WERI-Rb-1 (cell line): ENCODE measurements at places on chromosomes 2 and 18.

DNA sequence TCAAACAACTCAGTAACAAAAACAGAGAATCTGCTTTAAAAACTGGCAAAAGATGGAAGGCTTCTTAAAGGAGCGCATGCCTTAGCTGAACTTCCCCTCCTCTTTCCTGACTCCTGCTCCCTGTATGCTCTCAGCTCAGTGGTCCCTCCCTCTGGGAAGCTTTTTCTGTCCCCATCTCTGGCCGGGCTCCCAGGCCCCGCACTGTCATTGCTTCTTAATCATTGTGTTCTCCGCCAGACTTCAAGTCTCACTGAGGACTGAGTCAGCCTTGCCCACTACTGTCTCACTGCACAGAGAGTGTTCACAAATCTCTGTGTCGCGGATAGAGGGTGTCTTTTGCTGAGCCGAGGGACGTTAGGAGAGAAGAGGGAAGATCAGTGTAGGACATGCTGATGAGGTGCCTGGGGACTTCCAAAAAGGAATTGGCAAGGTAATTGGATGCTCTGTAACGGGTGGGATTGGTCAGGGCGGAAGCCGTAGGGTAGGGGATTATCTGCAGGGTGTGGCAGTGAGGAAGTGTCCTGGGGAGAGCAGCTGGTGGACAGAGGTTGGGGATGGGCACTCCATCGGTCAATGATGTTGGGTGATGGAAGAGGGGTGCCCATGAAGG is 16.2 kb downstream of the TOGARAM2 start:
- no peak for DNase-seq

DNA sequence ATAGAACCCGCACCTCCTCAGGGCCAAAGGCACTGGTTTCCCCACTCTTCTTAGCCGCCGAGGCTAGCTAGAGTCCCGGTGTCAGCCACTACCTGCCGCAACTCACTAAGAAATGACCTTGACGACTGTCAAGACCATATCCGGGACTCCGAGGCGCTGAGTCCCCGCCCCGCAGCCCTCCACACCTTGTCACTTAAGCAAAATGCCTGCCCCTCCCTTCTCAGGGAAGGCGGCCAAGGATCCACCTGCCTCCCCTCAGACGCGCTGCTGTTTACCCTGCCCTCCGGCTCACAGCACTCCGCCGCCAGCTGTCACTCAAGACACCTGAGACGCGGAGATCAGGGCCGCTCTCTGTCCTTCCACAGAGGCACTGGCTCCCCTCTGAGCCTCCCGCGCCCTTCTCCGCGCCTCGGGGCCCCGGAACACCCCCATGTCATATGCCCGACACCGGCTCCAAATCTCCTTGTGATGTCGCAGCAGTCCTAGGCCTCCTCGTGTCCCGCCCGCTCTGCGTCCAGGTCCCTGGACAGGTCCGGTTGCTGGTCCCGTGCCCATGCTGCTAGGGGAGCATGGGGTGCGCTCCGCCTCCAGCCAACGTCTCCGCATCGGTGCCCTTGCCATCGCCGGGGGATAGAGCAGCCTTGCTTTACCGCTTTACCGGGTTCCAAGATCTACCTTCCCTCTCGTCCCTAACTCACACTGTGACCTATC is 32.5 kb upstream of the REG3G start:
- peak; percentile 73 for DNase-seq

DNA sequence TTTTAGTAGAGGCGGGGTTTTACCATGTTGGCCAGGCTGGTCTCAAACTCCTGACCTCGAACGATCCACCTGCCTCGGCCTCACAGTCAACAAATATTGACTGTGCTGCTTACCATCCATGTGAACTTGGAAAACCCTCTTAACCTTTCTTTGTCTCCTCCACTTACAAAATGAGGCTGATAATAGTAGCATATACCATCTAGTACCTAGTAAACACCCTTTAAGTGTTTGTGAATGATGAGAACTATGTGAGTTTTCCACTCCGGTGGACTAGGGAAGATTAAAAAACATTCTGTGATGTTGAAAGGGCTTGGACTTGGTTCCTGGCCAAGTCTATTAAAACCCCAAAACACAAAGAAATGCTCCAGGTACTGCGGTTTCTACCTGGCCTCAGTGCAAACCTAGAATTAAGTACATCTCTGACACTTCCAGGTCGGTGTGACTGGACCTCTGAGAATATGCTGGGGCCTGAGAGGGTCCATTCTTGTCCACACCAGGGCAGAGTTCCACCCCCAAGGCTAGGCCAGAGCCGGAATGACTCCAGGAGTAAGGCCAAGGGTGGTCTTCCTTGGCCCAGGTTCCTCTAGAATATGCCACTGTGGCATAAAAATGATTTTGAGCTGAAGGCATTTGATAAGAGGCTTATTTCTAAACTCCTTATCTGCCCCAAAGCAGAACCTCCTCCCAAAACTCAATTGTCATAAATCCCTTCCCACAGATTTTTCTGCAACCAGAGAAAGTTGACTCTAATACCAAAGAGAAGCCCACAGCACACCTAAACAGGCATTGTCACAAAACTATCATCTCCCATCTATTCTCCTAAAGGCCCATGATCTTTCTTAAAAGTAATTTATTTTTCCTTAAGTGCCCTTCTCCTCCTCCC is 217.5 kb downstream of the TGIF1 start:
- DNase-seq: no peak

GRCh38 chr2:127759931-127760330 is 51.0 kb downstream of the WDR33 start:
- no peak for DNase-seq

DNA sequence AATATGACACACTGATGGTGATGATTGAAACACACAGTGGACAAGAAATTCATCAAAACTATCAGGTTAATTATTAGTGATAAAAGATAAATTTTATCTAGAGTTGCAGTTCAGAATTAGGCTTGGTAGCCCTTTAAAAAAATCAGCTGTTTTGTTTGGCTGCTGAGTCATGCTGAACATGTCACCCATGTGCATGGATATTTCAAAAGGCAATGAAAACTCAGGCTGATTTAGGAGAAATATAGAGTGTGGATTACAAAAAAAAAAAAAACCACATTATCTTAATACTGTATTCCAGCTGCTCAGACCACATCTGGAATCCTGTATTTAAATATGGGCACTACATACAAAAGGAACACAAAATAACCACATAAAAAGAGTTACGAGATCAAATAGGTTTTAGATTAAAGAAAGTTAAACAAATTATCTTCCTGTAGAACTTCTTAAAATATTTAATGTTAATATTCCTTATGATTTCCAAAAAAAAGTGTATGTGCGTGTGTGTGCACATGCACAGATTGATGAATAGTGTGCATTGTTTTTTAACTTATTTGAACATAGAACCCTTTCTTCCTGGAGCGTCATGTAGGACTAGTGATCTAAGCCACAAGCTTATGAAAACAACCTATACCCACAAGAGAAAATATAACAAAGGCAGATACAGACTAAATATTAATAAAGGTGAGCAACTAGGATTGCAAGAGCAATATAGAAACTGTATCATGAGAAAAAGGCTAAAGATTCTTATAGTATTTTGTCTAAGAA is 186.2 kb downstream of the STK39 start:
- no peak for DNase-seq

GRCh38 chr2:215765729-215766360 is 247.5 kb downstream of the MREG start:
- no peak for DNase-seq

GRCh38 chr2:218036371-218036770 is 32.7 kb upstream of the RUFY4 start:
- DNase-seq: no peak

DNA sequence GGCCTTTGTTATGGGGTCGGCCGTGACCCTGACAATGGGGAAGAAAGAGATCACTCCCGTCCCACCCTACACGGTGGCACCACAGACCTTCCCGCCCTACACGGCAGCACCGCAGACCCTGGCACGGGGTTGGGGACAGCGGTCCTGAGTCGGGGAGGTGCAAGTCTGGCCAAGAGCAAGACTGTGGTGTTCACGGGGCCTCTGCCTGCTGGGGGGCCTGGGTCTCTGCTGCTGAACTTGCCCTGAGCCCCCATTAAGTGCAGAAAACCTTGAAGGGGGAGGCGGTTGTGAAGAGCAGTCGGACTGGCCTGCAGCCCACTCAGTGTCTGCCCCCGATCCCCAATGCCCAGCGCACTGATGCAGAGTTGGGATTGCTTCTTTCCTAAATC is 75.9 kb downstream of the SLC66A2 start:
- no peak for DNase-seq

GRCh38 chr18:79863161-79864005 is 65.6 kb downstream of the KCNG2 start:
- no peak for DNase-seq

GRCh38 chr2:181123798-181124231 is 143.4 kb downstream of the UBE2E3 start:
- DNase-seq: no peak

DNA sequence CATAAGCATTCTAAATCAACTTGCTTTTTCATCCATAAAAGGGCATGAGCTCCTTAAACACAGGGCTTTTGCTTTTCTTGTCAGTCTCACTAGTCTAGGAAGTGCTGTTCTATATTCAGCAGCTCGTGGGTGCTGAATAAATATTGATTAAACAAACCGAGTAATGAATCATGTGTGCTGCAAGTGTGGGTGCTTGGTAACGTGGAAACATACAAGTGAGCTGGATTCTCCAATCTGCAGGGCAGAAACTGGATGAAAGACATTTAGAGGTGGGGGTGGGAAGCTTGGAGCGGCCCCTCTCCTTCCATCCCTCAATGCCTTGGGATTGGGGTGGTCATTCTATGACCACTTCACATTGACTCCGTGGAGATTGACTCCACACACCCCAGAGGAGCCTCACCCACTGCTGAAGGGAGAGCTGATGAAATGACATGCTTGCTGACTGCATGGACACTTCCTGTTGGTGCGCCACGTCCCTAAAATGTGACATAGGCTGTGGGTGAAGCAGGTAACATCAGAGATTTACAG is 114.6 kb downstream of the DOCK10 start:
- DNase-seq: no peak

- DNase-seq: no peak
These were observed 7.7 kb upstream of the RHBDD1 start for GRCh38 chr2:226828191-226828590.

GRCh38 chr2:12265646-12266045 is 451.1 kb upstream of the TRIB2 start:
- DNase-seq: no peak

DNA sequence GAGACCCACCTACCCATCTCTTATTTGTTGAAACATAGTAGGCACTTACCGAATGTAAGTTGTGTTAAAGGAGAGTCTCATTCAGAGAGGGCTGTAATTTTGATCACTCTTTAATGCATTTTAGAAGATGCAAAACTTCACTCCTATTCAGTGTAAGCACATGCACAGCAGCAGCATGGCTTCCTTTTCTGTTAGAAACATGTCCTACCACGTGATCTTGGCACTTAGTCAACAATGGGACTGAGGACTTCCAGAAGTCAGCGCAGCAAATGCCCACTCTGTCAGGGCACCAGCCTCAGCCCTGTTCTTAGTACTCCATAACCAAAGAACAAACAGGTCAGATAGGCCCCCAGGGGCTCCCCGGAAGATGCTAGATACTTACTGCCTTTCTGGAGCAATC is 456.5 kb downstream of the METTL4 start:
- DNase-seq: no peak

DNA sequence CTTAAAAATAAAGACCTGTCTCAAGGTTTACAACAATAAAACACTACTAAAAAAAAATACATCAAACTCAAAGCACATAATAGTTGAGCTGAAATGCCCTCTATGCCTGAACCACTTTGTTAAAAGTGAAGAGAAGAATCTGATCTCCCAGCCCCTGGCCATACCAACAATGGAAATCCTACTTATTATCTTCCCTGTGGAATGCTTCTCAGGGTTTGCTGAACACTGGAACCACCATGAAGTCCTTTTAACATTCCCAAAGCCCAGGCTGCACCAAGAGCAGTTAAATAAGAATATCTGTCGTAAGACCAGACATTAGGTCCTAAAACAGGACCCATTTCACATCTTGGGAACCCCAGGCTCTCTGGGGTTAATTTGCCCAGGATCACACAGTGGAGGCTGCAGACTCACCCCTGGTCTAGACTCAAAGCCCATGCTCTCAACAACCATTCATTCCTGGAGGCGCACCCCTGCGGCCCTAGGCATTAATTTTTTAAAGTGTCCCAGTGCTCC is 285.8 kb downstream of the STK39 start:
- no peak for DNase-seq

DNA sequence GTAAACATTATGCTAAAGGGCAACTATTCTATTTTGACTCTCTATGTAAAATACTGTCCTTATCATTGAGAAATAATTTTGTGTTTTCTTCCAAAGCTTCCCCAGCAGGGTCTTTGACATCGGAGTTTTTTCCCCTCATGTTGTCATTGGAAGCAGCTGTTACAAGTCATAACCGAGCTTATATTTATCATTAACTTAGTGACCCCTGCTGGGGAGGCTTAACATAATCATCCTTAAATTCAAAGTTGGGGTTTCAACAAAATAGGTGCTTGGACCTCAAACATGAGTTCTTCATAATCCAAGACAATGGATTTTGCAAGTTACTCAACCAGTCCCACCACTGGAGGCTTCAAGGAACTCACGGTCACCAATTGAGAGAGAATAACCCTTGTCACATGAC is 330.9 kb downstream of the DCC start:
- peak; percentile 33 for DNase-seq

- DNase-seq: no peak
These were observed 88.0 kb upstream of the CDH20 start for GRCh38 chr18:61245276-61245675.

- no peak for DNase-seq
These were observed 12.3 kb downstream of the ZEB2 start for GRCh38 chr2:144507441-144508171.

DNA sequence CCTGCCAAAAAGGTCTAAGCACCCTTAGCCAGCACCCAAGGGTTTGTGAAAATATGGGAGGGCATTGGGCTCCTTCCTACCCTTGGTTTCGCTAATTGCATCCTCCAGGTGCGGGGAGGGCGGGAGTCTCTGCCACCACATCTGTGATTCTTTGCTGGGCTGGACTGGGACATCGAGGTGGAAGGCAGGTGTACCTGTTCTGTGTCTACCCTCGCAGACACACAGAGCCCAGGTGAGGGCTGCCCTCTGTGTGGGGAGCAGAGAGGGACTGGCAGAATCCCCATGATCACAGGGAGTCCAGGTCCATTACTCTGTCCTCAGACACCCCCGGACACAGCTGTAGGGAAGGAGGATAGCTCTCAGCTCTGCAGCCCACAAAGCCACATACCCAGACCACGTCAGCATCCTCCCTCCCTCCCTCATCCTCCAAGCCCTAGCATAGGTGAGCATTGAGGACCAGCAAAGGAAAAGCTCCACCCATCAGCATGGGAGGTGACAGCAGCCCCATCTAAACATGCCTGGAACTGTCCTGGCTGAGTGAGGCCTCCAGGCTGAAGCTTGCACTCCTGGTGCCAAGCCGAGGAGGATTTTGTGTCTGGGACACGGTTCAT is 49.8 kb downstream of the PLB1 start:
- no peak for DNase-seq

DNA sequence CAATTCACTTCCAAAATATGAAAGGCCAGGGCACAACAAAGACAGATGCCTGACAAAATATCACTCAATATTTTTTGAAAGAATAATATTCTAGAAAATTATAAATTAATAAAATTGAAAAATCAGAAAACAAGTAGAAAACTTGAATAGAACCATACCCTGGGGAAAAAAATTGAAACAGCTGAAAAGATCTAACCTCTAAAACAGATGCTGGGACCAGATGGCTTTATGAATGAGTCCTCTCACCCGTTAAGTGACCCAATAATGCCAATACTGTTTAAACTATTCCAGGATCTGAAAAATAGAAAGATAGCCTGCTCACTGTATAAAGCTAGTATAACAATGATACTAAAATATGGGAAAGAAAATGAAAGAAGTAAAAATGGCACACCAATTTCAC is 322.3 kb upstream of the VWC2L start:
- DNase-seq: no peak
